ENCODE measurements at places on chromosomes 13 and 19. TPM values are rescaled to one million over a fixed set of nuclear protein-coding genes. Genes with fewer than 3 reads are reported as not detected.

- no peak for DNase-seq
Measured at GRCh38 chr19:16258440-16258903, 60.8 kb downstream of the AP1M1 start.

GRCh38 chr19:19217099-19217498 lies 5.3 kb downstream of the NCAN start:
- peak; percentile 56 for DNase-seq

- DNase-seq, result no peak
Measured at GRCh38 chr19:1956868-1957492, 16.0 kb downstream of the CSNK1G2 start.

- DNase-seq, result peak; percentile 98
Measured at GRCh38 chr13:40589285-40590109, 76.9 kb downstream of the FOXO1 start.

DNA sequence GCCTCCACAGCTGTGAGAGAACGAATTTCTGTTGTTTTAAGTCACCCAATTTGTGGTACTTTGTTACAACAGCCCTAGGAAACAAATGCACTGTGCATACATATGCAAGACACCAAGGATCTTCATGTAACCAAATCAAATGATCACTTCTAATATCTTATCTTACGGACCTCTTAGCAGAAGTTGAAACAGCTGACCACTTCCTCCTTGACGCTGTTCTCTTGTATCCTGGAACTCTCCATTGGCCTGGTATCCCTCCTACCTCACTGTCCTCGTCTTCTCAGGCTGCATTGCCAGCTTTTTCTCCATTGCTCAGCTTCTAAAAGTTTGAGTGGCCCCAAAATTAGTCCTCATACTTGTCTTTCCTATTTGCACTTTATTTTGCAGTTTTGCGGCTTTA lies 200.4 kb downstream of the DLEU7 start:
- DNase-seq, result no peak

DNA sequence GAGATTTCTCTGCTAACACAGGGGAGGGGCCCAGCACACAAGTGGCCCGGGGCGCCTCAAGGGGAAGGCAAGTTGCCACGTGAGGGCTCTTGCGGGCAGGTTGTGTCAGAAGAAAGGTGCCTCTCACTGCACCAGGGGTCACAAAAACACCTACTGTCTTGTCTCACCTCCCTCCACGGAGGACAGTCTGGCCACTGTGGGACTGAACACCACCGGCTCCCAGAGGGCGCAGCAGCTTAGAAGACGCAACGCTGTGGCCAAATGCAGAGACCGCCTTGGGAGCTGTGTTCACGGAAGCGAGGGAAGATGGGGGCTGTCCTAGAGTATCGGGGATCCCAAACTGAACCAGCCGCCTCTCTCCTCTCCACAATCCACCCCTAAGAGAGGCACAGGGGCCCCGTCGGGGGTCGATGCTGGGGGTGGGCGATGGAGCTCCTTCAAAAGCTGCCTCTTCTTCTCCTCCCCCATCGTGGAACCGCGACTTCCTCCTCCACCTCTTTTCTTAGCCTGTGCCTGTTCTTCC lies 177.5 kb downstream of the FOXO1 start:
- no peak for DNase-seq

GRCh38 chr13:97243915-97244781 lies 22.0 kb downstream of the MBNL2 start:
- DNase-seq, result no peak

- DNase-seq, result no peak
Measured at GRCh38 chr13:38743466-38743865, 56.6 kb downstream of the FREM2 start.

DNA sequence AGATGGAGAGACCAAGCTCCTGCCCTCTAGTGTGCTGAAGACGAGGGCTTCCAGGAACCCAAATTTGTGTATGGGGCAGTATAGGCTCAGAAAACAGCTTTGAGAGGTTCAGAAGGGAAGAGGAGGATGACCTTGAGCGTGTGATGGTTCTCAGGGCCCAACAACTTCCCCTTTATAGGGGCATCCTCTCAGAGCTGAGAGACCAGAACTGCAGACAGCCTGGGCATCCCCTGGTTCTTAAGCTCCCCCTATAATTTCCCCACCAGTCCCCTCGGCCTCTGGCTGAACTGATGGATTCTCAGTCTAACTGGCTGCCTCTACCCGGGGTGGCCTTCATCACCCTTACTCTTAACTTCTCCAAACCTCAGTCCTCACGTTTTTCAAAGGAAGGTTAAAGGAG lies 167.5 kb downstream of the URI1 start:
- DNase-seq, result no peak

GRCh38 chr13:20567881-20568528 lies 1.0 kb downstream of the IFT88 start:
- no peak for DNase-seq

GRCh38 chr13:113329656-113330312 lies 32.7 kb downstream of the LAMP1 start:
- no peak for DNase-seq

- no peak for DNase-seq
Measured at GRCh38 chr19:29170554-29170953, 42.4 kb downstream of the UQCRFS1 start.

DNA sequence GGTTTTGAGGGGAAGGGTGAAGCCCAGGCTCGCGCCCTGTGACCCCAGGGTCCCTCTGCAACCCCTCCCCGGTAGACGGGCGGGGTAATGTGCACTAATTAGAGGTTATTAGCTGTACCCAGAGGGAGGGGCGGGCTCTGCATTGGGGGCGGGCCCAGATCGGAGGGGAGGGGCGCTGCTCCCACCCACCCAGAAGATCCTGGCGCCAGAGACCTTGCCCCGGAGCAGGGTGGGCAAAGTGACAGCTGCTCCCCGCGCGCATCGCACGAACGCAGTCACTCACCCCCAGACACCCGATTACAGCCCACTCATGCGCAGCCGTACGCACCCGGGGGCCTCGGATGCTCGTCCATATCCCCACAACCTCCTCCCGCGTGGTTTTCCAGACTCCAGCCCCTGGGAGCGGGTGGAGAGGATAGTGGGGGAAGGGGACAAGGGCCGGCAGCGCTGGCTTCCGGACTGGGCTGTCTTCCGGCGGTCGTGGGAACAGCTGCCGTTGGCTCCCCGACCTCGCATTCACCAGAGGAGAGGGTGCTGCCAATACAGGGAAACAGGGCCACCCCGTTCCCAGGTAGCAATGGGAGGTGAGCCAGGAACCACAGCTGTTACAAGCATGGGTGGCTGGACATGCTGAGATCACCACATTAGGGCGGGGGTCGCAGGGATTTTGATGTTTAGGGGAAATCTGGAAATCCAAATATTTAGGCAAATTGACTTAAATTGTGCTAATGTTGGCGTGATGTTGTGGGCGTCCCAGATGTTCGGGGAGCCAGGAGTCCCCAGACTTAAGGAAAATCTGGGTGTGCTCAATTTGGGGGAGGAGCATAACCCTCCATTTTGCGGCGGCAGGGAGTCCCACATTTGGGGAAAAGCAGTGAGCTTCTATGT lies 2.9 kb upstream of the HOOK2 start:
- DNase-seq, result peak; percentile 84

- no peak for DNase-seq
Measured at GRCh38 chr13:84823528-84823927, 941.3 kb upstream of the SLITRK1 start.

GRCh38 chr13:112616586-112617362 lies 28.8 kb upstream of the TUBGCP3 start:
- DNase-seq, result peak; percentile 44

DNA sequence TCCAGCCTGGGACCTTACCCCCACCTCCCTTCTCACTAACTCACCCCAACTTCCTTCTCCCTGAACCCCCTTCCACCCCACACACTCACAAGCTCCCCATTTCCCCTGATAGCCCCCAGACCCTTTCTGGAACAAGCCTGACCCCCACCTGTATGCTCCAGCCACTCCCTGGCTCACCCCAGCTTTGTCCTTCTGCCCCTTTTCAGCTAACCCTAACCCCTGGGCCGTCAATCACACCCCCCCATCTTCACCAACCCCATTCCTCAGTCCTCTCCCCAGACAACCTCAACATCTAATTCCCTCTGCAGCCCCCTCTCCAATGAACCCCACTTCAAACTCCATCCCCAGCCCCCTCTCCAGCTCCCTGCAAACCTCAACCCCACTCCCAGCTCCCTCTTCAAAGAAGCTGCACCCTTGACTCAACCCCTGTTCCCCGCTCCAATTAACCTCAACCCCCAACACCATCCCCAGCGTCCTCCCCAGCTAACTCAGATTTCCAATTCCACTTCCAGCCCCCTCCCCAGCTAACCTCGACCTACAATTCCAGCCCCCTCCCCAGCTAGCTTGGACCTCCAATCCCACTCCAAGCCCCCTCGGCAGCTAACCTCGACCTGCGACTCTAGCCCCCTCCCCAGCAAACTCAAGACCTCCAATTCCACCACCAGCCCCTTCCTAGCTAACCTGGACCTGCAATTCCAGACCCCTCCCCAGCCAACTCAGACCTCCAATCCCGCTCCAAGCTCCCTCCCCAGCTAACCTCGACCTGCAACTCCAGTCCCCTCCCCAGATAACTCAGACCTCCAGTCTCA lies 929 bp downstream of the GNG7 start:
- DNase-seq, result no peak

GRCh38 chr19:58519087-58519354 lies 589 bp downstream of the ZBTB45 start:
- DNase-seq, result peak; percentile 69

SRRM5 gene
- total RNA-seq, result 0.11 TPM

F7 gene
- total RNA-seq, result not detected

KLK7 gene
- not detected for total RNA-seq

F10 gene
- total RNA-seq, result 1.1 TPM

CC2D1A gene
- 21.0 TPM for total RNA-seq

ZNF729 gene
- not detected for total RNA-seq

PRSS57 gene
- total RNA-seq, result not detected

ZNF135 gene
- total RNA-seq, result 0.83 TPM

Measured in LHCN-M2 (cell line).